ENCODE measurements at places on chromosomes 16 and 17. TPM values are rescaled to one million over a fixed set of nuclear protein-coding genes. Genes with fewer than 3 reads are reported as not detected.

Gene YPEL3
- 6.1 TPM for total RNA-seq

Gene HOXB4
- 3.0 TPM for total RNA-seq

Gene WFIKKN1
- 0.07 TPM for total RNA-seq

Gene NPIPB6
- total RNA-seq = not detected

Gene CBX8
- total RNA-seq = 1.4 TPM

Gene CCDC200
- total RNA-seq = not detected

Gene ESRP2
- 0.25 TPM for total RNA-seq

Gene SBK1
- 0.04 TPM for total RNA-seq

Gene KRT25
- total RNA-seq = not detected

Gene TBC1D3K
- not detected for total RNA-seq

Gene ELMO3
- 0.53 TPM for total RNA-seq

Gene TBC1D3C
- not detected for total RNA-seq

Gene UQCRC2
- total RNA-seq = 222 TPM

Gene ADCY7
- 24.4 TPM for total RNA-seq

Gene MYH11
- total RNA-seq = not detected

Gene TBC1D3I
- total RNA-seq = 0.14 TPM

Gene ABCA9
- 13.9 TPM for total RNA-seq

Gene EVI2B
- 0.14 TPM for total RNA-seq

Gene SMTNL2
- not detected for total RNA-seq

Gene SOCS1
- total RNA-seq = 1.9 TPM

Gene SHISA9
- not detected for total RNA-seq

Gene CASKIN1
- total RNA-seq = 0.04 TPM

Gene PPM1E
- 0.28 TPM for total RNA-seq

Gene TXNL4B
- total RNA-seq = 4.0 TPM

Gene ADAD2
- total RNA-seq = not detected

Gene SEPTIN12
- not detected for total RNA-seq

Gene CCL7
- total RNA-seq = 0.11 TPM

Gene NUP88
- total RNA-seq = 124 TPM

Gene CCL17
- not detected for total RNA-seq

Gene HAPSTR1
- total RNA-seq = 70.5 TPM

Gene PRR29
- 0.20 TPM for total RNA-seq

Gene YPEL2
- 78.8 TPM for total RNA-seq

Gene KRT12
- total RNA-seq = not detected

Gene FAM83G
- total RNA-seq = 13.6 TPM

Gene TBC1D16
- total RNA-seq = 43.6 TPM

Gene FAM171A2
- 3.7 TPM for total RNA-seq

Gene KRT33B
- not detected for total RNA-seq

Gene PLLP
- 8.4 TPM for total RNA-seq

Gene PITPNM3
- total RNA-seq = 0.74 TPM

Gene PRSS33
- not detected for total RNA-seq

Gene HSD3B7
- total RNA-seq = 14.9 TPM

Gene KRTAP17-1
- not detected for total RNA-seq

Gene ZNF785
- 9.4 TPM for total RNA-seq

Gene KRTAP9-2
- not detected for total RNA-seq

Data from pulmonary artery endothelial cell (primary cell).